ENCODE measurements at places on chromosomes 2 and 18.

DNA sequence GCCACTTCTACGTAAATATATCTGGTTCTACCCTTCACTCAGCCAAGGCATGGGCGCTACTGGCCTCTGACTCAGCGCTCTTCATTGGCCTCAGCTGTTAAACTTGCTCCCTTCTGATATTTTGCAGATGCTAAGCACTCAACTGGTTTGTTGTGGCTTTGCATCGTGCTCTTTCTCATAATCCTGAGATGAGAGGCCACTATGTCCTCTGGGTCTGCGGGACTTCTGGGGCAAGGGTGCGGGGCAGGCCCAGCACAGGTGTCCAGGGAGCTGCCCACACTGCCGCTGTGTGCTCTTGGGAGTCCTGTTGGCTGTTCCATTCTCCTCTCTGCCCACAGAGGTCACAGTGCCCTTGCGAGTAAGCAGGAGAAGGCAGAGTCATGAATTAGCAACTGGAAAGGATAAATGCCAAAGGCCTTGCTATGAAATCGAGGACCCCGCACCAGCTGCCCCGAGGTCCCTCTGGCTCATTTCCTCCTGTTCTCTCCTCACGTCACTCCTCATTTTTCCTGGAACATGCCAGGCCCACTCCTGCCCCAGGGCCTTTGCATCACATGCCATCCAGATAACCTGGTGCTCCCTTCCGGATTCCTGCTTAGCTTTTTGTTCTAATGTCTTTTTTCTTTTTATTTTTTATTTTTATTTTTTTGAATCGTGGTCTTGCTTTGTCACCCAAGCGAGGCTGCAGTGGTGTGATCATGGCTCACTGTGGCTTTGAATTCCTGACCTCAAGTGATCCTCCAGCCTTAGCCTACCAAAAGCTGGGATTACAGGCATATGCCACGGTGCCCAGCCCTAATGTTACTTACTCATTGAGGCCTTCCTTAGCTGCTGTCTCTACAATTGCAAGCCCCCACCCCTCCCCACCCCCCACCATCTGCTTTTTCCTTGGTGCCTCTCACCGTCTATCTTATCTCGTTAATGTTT lies 34.9 kb upstream of the MAT2A start:
- no peak for DNase-seq

GRCh38 chr2:239715606-239716005 lies 309.5 kb downstream of the NDUFA10 start:
- no peak for DNase-seq

DNA sequence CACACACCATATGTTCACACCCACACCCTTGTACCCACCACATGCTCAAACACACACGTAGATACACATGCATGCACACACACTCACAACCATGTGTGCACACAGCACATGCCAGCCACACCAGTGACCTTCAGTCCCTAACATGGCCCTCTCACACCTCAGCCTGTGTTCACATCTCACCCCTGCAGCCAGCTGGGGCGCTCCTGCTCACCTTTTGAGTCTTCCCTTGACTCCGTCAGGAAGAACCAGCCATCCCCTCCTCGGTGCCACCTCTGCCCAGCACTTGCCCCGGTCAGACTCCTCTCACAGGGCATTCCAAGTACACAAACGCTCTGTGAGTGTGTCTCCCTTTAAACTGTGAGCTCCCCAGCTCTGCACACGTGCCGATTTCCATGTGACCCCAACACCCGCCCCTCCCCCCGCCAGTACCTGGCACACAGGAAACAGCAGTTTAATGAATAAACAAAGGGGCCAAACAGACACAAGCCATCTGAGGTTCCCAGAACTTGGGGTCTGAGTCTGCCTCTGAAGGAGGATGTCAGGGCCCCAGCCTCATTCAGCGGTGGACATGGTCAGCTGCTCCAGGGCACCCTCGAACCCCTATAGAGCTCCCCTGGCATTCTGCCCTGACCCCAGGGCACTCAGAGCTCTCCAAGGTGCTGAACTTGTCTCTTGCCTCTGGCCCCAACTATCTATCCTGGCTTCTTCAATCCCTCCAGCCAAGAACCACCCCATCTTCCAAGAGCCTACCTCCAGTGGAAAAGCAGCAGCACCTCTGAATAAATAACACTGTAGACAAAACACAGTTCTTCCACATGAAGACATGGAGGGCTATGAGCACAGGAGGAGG lies 252.9 kb downstream of the ATAD2B start:
- DNase-seq: no peak

GRCh38 chr18:63292831-63293683 lies 26.5 kb downstream of the BCL2 start:
- peak; percentile 78 for DNase-seq
